ENCODE measurements at places on chromosomes 6 and 20. TPM values are rescaled to one million over a fixed set of nuclear protein-coding genes. Genes with fewer than 3 reads are reported as not detected.

GRCh38 chr20:52251136-52251700 lies 59.6 kb upstream of the ZFP64 start:
- DNase-seq = no peak

GRIK2 gene
- polyA plus RNA-seq = 12.8 TPM

DNA sequence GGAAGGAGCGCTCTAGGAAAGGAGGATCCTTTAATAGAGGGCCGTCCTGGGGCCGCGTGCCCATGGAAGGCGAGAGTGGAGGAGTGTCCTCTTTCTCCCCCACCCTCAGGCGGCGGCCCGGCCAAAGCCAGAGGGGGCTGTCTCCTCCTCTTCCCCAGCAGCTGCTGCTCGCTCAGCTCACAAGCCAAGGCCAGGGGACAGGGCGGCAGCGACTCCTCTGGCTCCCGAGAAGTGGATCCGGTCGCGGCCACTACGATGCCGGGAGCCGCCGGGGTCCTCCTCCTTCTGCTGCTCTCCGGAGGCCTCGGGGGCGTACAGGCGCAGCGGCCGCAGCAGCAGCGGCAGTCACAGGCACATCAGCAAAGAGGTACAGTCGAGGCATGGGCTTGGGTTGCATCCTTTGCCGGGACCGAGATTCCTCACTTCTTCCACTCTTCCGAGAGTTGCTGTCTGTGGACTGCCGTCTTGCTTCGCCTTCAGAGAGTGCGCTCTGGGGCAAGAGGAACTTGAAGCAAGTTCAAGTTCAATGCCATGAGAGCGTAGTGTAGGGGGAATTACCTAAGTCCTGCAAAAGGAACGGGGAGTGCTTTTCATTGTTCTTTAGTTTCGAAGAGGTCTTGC lies at the start of gene LAMA2:
LAMA2 (plus strand) TSS at position 148 of the 621 bp plus-strand sequence; CDS start at position 256, 108 bp downstream.
- DNase-seq = peak; percentile 29

ZNF831 gene
- polyA plus RNA-seq = not detected

GRCh38 chr6:50846144-50846851 lies 27.6 kb downstream of the TFAP2B start:
- no peak for DNase-seq

- DNase-seq = no peak
These were observed 302.7 kb downstream of the RFPL4B start for GRCh38 chr6:112649853-112650252.

GRCh38 chr6:68709091-68709490 lies 74.0 kb downstream of the ADGRB3 start:
- no peak for DNase-seq

DNA sequence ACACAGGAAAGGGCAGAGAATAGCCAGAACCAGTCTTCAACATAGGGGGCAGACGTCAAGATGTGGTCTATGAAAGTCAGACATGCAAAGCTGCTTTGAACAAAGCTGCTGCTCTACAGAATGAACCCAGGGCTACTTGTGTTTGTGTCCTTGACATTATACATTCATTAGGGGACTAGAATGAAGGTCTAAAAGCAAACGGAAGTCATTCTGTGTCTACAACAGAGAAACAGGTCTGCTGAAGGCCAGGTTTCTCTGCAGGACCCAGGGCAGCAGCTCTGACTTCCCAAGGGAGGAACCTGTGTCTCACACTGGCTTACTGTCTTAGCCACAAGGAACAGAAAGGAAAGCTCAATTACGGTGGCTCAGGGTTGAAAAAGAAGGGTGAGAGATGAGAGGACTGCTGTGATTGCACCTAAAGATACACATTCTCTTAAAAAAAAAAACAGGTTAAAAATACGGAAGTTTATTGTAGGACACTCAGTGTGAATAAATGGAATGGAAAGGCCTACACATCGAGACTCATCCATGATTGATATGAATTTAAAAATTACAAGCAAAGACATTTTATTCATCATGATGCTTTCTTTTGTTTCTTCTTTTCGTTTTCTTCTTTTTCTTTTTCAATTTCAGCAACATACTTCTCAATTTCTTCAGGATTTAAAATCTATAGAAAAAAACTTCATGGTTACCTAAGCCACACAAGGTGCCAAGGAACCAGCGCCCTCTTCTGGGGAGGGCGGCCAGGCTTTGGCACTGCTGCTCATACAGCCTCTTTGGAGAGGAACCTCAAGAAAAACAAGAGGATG lies 6.7 kb downstream of the PSMA7 start:
- DNase-seq = no peak

DNA sequence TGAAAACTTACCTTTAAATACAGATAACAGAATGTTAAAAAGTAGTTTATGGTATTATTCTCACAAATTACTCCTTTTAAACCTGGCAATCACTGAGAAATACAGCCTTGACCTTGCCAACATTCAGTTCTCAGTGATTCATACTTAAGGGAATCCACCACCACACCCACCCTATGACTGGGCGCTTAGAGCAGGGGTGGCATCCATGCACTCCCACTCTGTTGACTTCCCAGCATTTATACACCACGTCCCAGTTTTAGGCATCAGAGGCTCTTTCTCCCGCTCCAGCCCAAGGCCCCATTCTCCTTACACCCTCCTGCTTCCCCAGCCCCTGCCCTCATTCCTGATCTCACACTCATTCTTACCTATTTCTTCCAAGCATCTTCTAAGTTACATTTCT lies 16.3 kb downstream of the TRAF3IP2 start:
- no peak for DNase-seq

SEL1L2 gene
- polyA plus RNA-seq = not detected

GRCh38 chr6:131982740-131983259 lies 31.6 kb upstream of the CCN2 start:
- DNase-seq = peak; percentile 53

STK35 gene
- 9.3 TPM for polyA plus RNA-seq

DNA sequence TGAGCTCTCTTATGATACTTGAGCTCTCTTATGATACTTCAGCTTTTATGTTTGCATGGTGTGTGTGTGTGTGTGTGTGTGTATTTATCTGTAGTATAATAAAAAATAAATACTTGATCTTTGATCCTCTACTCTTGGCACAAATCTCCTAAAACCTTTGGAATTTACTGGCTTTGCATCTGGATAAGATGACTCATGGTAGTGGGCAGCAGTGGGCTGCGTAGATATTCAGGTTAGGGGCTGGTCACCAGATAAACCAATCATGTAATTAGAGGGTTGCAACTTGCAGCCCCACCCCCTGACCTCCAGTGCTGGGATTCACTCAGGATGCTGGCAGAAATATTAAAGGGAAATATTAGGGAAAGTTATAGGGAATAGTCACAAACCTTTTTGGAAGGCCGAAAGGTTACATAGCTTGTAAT lies 151.9 kb upstream of the COL21A1 start:
- no peak for DNase-seq

DNA sequence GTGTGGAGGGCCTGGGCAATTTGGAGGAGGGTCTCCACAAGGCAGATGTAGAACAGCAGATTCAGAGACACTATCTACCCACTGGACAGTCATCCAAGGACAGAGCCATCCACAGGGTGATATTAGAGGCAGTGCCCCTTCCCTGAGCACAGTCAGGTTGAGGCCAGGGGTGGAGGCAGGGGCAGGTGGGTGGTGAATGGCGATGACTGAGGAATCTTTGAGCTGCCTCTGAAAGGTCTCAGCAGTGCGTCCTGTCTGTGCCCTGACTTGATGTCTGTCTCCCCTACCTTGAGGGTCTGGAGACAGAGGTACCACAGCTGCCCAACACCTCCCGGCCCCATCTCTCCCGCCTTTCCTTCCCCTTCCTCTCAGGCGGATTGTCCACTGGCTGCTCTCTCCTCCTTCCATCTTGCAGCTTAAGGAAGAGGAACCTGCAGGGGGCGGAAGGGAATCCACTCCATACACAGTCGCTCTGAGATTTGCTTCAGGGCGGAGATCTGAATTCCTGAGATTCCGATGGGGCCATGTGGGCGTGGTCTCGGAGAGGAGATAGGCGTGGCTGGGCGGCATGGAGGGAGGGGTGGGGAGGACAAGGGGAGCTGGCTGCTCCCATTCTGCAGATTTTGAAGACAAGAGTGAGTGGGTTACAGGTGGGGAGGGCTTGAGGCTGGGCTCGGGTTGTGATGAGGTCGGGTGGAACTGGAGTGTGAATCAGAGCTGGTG lies 1.7 kb downstream of the MUCL3 start:
- peak; percentile 44 for DNase-seq

GRCh38 chr20:63579017-63579694 lies 5.1 kb upstream of the HELZ2 start:
- DNase-seq = no peak

PLG gene
- polyA plus RNA-seq = not detected

DNA sequence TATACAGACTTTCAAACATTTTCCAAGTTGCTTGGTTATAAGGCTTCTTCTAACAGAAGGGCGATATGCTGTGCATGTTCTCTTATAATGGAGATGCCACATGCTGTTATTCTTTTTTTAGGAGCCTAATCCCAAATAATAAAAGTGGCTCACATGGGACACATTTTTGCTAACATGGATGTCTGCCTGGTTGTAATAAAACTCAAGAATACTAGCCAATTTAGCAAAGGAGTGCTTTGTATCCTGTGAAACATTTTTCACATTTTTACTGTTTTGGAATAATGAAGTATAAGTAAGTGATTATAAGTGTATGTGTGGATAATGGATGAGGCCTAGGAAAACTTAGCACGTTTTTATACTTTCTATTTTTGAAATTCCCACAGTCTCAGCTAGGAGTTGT lies 312.2 kb downstream of the LAMA2 start:
- DNase-seq = no peak

DNA sequence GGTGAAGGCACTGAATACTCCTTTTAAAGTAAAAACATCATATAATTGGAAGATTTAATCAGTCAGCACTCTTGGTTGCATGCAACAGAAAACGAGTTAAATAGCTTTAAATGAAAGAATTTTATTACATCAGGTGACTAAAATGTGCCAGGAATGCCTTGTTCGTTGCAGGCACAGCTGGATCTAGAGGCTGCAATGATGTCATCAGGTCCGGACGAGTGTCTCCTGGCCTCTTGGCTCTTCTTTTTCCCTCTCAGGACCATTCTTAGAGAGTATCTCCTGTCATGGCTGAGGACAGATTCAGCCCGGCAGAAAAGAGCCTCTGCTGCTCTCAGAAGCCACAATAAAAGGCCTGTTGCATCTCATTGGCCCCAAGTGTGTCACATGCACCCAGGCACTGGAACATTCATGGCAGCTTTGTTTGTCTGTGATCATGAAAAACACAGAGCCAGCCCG lies 510.7 kb upstream of the SULF2 start:
- peak; percentile 36 for DNase-seq

PCSK2 gene
- not detected for polyA plus RNA-seq

PAQR8 gene
- 4.6 TPM for polyA plus RNA-seq

DNA sequence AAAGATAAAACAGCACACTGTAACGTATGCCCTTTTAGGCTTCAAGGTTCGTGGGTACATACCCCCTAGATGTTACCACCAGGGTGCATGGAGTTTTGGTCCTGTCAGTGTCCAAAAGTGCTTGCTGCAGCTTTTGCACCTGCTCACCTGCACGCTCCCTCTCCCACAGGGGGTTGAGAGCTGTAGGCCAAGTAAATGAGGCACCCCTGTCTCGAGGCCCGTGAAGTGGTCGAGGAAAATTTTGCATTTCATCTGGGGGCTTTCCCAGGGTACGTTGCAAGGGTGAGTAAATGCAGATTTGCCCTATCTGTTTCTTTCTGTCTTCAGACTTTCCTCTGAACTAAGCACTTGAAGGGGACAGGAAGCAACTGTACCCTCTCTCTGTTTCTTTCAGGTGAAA lies 136.0 kb downstream of the THBS2 start:
- no peak for DNase-seq

All from AG04450 (cell line).